ENCODE measurements at places on chromosomes 11 and 22.

DNA sequence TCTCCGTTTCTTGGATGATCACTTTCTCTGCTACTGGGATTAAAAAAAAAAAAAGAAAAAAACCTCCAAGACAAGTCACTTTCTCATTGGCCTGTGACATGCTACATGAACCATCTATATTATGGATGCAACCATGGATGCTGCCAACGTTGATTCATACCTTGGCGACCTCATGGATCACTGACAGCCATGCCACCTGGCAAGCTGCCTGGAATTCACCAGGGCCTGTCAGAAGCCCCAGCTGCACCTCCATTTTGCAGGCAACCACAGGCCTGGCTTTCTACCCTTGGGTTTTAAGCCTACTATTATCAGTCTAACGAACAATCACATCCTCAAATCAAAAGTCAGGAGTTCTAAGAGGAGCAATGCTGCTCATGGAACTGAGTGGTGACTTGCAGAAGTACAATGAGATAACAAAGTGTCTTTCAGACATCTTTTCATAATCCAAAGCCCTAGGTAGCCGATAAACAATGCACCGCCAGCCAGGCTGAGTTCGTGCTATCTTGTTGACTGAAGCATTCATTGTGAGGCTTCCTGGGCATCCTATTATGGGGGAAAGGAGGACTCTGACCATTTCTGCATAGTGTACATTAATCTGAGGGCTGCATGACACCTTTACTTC, 48.0 kb upstream of the CADM1 start:
- H3K4me1 ChIP-seq = no peaks in the 10 kb centered on the region
- no peaks in the 10 kb centered on the region for H3K27me3 ChIP-seq
- no peak overlapping the region for H3K27ac ChIP-seq

DNA sequence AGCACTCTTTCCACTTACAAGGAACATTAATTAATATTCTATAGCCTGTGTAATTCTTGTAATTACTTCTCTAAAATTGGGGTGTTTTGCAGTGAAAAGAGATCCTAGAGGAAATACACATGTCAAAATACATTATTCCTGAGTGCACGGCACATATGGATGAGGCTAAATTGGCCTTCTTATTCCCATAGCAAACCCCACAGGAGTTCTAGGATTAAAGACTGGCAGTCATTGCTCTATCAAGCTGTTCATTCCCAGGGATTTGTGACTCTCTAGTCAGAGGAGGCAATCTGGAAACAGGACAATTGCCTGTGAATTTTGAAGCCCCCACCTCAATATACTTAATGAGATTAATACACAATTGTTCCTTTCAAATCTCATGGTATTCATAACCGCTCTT, 145.9 kb upstream of the OPCML start:
- H3K36me3 ChIP-seq = no peaks in the 10 kb centered on the region
- no peak overlapping the region for H3K4me3 ChIP-seq

DNA sequence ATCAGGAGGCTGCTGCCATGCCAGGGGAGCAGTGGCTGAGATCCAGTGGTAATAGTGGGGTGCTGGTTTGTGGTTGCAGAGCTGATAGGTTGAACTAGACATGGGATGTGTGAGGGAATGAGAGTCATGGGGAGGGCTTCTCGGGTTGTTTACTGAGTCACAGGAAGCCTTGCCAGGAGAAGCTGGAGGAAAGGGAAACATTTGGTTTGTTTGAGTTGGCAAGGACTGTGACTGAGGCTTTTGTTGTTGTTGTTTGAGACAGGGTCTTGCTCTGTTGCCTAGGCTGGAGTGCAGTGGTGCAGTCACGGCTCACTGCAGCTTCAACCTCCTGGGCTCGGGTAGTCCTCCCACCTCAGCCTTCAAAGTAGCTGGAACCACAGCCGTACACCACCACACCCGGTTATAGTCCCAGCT, 49.3 kb downstream of the CABIN1 start:
- H3K27ac ChIP-seq = peak overlapping the region; percentile 63
- peaks cover 17% of the 10 kb centered on the region for H3K36me3 ChIP-seq
- H3K27me3 ChIP-seq = no peaks in the 10 kb centered on the region
- H3K4me1 ChIP-seq = peaks cover 12% of the 10 kb centered on the region
- no peak for DNase-seq

DNA sequence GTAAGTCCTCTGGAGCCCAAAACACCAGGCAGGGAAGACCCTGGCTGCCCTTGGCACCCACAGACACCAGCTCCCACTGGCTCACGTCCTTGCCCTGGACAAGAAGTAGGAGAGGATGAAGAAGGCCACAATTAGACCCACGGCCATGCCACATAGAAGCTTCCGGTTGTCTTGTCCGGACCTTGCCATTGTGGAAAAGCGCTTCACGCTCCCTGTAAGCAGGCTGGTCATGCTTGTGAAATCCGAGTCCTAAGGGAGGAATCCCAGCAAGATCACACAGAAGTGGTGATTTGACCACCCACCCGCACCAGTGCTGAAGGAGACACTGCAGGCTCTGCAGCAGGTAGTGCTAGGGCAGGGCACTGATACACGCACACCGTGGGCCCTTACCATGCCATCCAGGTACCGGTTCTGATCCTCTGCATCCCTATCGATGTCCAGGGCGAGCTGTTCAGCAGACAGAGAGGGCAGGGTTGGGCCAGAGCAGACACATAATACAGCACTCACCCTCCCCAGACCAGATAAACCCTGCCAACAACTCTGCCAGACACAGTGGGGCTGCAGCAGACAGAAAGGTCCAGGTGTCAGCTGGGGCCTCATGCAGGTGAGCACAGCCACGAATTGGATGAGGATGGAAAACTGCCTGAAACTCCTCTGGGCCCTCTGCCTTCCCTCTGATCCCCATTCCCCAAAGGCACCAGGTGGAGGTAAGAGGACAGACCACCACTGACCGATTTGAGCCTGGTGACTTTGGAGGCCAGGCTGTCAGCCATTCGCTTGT, 1.8 kb downstream of the BET1L start:
- H3K27ac ChIP-seq = peak overlapping the region; percentile 97
- no peaks in the 10 kb centered on the region for H3K27me3 ChIP-seq
- peaks cover 43% of the 10 kb centered on the region for H3K4me1 ChIP-seq
- no peak for DNase-seq
- H3K36me3 ChIP-seq = peaks cover 5% of the 10 kb centered on the region

- no peak overlapping the region for H3K4me3 ChIP-seq
- peaks cover 2% of the 10 kb centered on the region for H3K36me3 ChIP-seq
- H3K27ac ChIP-seq = no peak overlapping the region
- peaks cover 67% of the 10 kb centered on the region for H3K27me3 ChIP-seq
- H3K4me1 ChIP-seq = peaks cover 3% of the 10 kb centered on the region
These were observed 5.0 kb downstream of the DRD2 start for GRCh38 chr11:113470233-113470632.

DNA sequence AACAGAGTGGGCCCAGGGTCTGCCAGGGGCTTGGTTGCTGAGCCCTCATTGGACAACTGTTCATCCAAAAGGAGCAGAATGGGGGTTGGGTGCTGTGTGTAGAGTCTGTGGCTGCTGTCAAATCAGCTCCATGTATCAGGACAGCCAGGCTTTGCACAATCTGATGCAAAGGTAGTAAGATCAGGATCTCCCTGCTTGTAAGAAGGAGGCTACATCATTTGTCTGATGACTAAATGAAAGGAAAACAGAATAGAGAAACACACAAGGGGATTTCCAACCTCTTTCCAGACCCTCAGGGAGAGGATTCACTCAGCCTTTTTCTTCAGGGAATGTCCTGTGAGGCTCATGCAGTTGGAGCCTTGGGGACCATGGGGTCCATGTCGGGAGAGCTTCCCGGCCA, 7.2 kb downstream of the MICAL2 start:
- H3K36me3 ChIP-seq = peaks cover 5% of the 10 kb centered on the region
- no peak overlapping the region for H3K27ac ChIP-seq
- no peaks in the 10 kb centered on the region for H3K27me3 ChIP-seq
- no peak overlapping the region for H3K4me3 ChIP-seq
- DNase-seq = no peak

GRCh38 chr11:16169956-16170847, 186.1 kb downstream of the SOX6 start:
- no peaks in the 10 kb centered on the region for H3K36me3 ChIP-seq
- no peak overlapping the region for H3K27ac ChIP-seq
- H3K4me1 ChIP-seq = no peaks in the 10 kb centered on the region
- DNase-seq = no peak

DNA sequence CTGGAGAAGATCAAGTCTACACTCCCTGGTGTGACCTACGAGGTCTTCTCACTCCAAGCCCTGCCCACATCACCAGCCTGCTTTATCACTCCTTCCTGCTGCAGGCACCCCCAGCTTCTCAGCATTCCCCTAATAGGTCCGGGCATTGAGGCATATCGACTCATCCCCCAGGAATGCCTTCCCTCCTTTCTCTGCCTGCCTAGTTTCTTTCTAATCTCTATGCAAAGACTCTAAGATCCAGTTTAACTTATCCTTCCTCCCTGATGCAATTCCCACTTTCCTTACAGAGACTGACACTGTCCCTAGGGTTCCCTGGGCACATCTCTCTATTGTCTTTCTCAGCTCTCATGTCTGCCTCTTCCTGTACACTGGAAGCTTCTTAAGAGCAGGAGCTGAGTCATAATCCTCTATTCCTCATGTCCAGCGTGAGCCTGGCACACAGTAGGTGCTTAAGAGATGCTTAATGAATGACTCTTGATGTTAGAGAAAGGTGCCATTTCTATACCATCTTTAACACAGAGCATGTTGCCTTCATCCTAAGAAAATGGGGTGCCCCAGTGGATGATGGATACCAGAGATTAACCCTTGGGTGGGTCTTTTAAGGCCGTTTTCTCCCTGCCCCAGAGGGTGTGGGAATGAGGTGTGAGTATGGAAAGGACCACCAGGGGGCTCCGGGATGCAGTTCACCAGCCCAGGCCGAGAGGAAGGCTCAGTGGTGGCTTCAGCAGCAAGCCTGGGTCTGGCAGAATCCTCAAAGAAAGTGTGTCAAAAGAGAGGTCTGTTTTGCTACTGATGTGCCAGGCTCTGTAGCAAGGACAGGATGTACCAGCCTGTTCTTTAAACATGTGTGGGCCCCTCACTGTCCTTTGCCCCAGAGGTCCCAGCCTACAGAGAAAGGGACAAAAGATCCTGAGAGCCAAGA, 34.7 kb downstream of the PARVA start:
- H3K27me3 ChIP-seq = peaks cover 43% of the 10 kb centered on the region
- peaks cover 3% of the 10 kb centered on the region for H3K4me1 ChIP-seq
- H3K36me3 ChIP-seq = no peaks in the 10 kb centered on the region
- H3K4me3 ChIP-seq = no peak overlapping the region
- H3K27ac ChIP-seq = no peak overlapping the region

- no peak overlapping the region for H3K4me3 ChIP-seq
- H3K27me3 ChIP-seq = no peaks in the 10 kb centered on the region
- peaks cover 15% of the 10 kb centered on the region for H3K4me1 ChIP-seq
These were observed 52.3 kb upstream of the GAB2 start for GRCh38 chr11:78469896-78470295.

DNA sequence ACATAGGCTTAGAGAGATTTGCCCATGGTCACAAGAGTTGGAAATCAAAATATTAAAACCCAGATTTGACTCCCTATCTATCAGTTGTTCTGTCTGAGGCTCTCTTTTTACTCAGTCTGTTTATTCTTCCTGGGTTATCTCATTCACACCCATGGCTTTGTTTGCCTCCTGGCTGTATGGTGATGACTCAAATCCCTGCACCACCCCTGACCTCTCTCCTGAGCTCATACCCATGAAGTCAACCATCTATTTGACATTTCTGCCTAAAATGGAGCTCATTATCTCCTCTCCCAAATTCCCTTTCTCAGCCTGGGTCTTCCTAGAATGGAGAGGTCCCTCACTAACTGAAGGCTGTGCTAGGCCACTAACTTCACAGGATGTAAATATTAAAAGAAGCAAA, 27.8 kb upstream of the CCDC134 start:
- no peak for DNase-seq
- H3K27me3 ChIP-seq = no peaks in the 10 kb centered on the region
- H3K4me3 ChIP-seq = no peak overlapping the region
- peaks cover under 1% of the 10 kb centered on the region for H3K36me3 ChIP-seq
- H3K27ac ChIP-seq = no peak overlapping the region

DNA sequence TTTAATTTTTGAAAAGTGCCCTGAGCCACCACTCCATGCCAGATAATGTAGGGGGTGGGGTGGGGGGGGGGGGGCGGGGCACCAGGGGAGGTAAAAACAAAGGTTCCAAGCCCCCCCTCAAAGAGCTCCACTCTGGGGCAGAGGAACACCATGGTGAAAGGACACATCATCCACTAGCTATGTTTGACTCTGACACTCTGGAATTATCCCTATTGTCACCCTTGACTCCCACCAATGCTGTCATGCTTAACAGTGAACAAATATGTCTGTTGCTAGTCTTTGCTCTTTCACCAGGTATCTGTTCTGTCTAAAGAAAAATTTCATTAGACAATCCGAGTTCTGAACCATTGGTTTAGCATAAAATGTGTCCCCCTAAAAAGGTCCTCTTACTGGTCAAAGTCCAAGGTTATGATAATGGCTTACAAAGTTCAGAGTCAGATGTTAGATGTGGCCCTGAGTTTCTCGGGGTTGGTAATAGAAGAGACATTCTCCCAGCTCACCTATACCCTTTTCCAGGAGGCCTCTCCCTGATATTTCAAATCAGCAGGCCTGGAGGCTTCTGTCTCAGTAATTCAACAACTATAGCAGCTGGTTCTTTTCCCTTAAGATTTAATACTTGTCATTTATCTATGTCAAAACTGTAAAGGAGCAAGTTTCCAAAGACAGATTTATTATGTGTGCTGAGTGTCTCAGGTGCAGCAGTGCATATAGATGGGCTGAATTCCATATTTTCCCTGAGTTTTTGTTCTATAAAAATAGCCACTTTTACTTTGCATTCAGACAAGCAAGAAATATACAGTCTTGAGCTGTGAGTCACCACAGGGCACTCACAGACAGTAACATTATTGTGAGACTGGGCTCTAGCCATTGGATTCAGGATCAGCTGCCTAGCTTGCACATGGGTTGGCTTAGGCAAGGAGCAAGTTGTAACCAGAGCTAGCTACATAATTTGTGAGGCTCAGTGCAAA, 174.1 kb downstream of the CSNK2A3 start:
- H3K36me3 ChIP-seq = peaks cover 5% of the 10 kb centered on the region
- no peak overlapping the region for H3K4me3 ChIP-seq
- H3K4me1 ChIP-seq = peaks cover 4% of the 10 kb centered on the region
- no peak for DNase-seq
- H3K27ac ChIP-seq = no peak overlapping the region

DNA sequence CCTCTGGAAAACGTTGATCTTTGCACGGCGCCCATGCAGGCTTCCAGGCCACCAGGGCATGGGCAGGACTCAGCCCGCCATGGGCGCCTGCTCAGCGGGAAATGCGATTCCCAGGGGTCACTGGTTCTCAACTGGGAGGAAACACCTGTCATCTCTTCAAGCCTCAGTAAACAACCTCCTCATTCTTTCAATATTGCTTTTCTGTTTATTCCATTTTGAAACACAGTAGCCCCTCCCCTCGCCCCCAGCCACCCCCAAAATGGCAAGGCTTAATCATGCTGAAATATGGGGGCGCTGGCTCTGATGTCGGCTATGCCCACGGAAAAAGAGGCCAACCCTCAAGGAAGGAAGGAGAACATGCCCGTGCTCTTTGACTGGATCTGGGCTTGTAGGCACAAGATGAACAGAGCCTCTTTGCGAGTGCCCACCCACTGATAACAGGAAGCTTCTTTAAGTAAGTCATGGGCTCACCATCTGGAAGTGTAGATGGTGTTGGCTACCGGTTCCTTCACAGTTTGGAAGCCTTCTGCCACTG, 594 bp upstream of the POU2AF1 start:
- H3K4me1 ChIP-seq = peaks cover 19% of the 10 kb centered on the region
- H3K27ac ChIP-seq = peak overlapping the region; percentile 61
- peak overlapping the region; percentile 89 for H3K4me3 ChIP-seq
- no peaks in the 10 kb centered on the region for H3K36me3 ChIP-seq
- no peaks in the 10 kb centered on the region for H3K27me3 ChIP-seq

- no peak overlapping the region for H3K27ac ChIP-seq
- peaks cover 9% of the 10 kb centered on the region for H3K4me1 ChIP-seq
- no peak for DNase-seq
- peaks cover 8% of the 10 kb centered on the region for H3K36me3 ChIP-seq
- H3K4me3 ChIP-seq = no peak overlapping the region
- peaks cover 33% of the 10 kb centered on the region for H3K27me3 ChIP-seq
These were observed 10.5 kb upstream of the MGAT3 start for GRCh38 chr22:39446239-39446721.

Data from T-helper 17 cell (primary cell).